Iris pigment epithelial cell (primary cell): ENCODE measurements at places on chromosomes 7 and 10.
A peak's percentile ranks its signal among the peaks of the same experiment; 100 is the strongest.

DNA sequence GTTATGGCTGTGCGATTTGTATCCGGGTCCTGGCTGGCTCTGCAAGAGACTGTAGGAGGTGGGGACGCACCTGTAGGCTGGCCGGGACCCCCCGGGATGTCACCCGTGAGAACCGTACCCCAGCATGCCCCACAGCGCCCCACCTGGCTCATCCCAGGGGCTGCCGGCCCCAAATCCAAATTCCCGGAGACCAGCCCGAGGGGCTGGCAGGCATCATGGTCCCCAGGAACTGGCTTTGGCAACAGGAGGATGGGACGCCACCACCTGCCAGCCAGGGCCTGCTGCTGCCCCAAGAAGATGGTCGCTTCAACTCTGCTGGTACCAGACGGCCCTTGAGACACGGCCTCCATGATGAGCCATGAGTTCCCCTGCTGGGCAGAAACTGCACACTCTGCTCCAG lies 239.4 kb downstream of the ELFN1 start:
- no peak for DNase-seq

DNA sequence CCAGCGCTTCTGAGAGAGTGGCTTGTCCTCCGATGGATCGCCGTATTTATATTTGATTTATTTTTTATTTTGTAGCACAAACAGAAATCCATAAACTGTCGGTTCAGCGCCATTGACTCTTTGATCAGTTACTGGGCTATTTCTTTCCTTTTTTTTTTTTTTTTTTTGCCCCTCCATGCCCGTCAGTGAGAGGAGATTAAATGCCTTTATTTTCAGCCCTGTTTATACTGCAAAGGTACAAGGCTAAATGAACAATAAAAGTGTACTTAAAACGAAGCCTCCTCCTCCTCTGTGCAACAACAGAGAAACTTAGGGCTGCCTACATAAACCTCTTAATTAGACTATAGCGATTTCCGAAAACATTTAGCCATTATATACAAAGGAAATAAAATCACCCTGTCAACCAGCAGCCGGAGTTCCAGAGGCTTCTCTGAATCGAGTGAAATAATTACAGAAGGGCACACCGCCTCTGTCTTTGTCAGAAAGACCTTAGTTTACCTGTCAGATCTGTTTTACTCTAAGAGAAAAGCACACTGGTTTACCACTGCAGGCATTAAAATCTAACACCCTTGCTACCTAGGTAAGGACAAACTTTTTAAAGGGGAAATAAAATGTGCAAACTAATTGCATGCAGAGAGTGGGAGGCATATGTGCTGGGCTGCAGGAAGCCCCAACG lies 3.5 kb downstream of the EBF3 start:
- DNase-seq = no peak

DNA sequence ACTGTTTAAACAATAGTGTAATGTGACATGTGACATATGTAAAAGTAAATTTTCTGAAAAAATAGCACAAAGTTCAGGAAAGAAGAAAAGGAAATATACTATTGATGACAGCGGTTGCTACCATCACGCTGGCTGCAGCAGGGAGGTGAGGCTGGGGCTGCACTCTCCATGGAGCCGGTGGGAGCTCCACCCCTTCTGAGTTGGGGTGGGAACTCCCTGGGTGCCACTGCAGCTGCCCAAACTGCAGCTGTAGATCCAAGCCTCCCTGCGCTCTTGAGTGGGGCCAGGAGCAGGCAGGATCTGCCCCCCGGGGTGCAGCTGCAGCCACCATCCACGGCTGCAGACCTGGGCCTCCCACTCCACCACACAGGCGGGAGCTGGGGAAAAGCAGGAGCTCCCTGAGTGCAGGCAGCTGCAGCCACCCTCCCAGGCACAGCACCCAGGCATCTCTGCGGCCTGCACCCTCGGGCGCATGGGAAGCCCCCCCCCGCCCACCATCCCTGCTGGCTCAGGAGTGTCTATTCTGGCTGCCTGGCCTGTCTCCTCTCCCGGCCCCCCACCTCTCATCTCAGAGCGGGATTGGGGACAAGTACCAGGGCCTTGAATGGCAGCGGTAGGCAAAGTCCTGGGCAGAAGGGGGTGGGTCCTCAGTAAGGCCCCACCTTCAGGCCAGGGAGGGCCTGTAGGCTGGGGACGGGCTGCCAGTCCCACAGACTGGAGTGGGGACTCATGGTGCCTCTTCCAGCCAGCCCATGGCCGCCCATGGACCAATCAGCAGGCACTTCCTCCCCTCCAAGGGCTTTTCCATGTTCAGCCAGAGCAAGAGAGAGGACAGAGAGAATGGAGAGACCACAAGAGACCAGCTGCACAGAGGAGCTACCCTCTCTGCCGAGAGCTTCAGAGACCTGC lies 50.1 kb downstream of the TNS3 start:
- no peak for DNase-seq

DNA sequence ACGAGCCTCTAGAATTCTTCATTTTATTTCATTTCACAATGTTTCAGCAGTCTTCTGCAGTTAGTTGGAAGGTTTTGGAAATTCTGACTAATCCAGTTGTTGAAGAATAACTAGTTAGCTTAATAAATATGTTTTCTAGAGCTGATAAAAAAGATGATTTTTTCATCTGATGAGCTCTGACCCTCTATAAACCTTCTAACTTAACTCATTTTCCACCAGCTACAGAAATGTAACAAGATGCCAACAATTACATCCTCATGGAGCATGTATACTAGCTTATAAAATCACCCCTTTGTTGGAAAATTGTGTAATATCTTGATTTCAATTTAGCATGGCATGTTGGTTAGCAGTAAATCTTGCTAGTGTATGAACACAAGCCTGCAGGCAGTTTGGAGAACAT lies 33.1 kb downstream of the KAT6B start:
- no peak for DNase-seq

DNA sequence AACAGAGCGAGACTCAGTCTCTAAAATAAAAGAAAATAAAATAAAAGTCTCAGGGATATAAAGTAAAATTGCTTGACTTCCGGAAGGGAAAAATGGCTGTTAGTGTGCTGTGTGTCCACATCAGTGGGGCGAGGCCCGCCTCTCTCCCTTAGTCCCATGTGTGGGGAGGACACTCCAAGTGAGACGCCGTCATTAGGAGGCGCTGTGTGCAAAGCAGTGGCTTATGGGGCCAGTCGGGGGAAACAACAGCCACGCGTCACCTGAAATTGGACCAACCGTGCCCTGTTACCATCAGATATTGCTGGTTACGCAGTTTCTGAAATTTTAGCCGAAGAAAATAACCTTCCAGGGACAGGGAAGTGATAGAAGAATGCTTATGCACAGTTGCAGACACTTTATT lies 15.8 kb downstream of the SFXN4 start:
- DNase-seq = no peak

DNA sequence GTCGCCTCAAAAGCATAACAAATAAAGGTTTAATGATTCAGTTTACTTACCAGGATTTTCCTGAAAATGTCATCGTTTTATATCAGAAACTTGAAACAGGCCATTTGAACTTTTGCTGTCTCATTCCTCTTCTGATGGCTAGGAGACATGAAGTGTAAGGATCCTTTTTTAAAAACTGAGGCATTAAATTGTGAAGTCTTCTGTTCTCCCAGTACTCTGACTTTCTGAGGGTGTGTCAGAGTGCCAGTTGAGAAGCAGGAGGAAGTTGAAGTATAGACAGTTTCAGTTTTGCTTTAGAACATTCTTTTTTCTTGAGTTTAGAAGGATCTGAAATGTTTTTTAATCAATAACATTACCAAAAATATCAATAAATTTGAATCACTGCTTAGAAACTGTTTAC lies at the start of gene SAMD9L:
SAMD9L (minus strand) TSS at position 242 of the 400 bp plus-strand sequence. CDS start 12,414 bp downstream, outside the sequence.
- peak; percentile 53 for DNase-seq

DNA sequence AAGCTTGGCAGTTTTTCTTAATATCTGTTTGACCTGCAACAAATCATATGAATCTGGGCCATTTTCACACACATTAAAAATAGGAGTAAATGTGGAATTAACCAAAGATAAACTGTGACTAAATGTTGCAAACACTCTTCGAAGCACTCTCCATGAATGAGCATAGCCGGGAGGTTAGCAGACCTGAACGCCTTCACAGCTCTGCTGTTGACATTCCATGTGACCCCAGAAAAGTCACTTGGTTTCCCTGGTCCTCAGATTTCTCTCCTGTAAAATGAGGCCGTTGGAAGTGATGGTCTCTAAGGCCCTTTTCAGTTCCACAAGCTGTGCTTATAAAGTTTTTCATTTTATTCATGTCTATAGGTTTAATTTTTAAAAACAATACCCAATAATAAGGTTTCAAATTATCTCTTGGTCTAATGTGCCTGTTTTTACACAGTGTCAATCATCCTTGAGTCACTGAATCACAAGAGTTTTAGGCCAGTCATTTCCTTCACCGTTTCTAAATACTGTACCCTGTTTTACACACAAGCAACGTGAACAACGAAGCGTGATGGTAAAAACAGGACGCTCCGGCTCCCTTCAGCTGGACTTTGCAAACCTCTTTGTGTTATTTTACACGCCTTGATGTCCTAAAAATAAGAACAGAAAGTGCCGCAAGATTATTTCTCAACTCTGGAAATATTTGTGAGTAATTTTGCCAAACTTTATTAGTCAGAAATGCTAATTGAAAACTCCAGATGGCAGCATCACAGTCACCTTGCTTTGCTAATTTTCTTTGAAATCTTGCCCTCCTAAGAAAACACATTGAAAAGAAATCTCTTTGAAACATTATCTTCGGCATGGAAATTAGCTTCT lies 38.6 kb upstream of the MET start:
- DNase-seq = peak; percentile 31

- no peak for DNase-seq
These were observed 926.1 kb upstream of the SORCS1 start for GRCh38 chr10:108090476-108091215.

GRCh38 chr10:5442990-5443370 lies 30.6 kb downstream of the NET1 start:
- no peak for DNase-seq

DNA sequence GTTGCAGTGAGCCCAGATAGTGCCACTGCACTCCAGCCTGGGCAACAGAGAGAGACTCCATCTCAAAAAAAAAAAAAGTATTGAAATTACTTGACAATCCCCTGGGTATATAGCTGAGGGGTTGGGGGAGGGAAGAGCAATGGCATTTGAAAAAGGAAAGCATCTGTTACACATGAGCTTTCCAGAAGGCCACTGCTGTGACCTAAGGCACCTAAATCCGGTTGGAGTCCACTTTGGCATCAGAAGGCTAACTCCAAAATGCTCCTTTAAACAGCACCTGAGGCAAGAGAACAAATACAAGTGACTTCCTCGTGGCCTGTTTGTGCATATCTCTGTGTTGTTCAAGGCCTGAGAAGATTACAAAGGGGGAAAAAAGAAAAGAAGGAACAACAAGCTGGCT lies 74.8 kb upstream of the PALS2 start:
- no peak for DNase-seq

GRCh38 chr10:96642973-96643372 lies 56.2 kb upstream of the TM9SF3 start:
- DNase-seq = peak; percentile 56

- no peak for DNase-seq
These were observed 324.3 kb downstream of the PTPRN2 start for GRCh38 chr7:158263110-158263963.

GRCh38 chr10:107011105-107011504 lies 153.4 kb downstream of the SORCS1 start:
- DNase-seq = no peak

- DNase-seq = no peak
These were observed 136.0 kb downstream of the MGMT start for GRCh38 chr10:129602938-129603535.

DNA sequence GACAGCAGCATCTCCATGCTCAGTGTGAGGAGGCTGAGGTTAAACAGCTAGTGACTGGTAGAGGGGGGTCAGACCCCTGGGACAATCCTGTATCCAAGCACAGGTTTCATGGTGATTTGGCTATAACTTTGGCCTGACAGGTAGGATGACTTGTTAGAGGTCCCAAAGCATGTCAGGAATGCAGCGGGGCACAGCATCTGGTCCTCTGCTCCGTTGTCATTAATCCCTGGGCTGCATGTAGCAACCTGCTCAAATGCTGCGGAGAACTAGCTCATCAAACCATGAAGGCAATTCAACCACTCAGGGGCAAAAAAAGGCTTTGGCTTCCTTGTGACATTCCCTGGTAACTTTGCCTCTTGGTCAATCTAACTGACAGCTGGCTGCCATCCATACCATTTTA lies 26.8 kb downstream of the WNT2 start:
- DNase-seq = no peak

DNA sequence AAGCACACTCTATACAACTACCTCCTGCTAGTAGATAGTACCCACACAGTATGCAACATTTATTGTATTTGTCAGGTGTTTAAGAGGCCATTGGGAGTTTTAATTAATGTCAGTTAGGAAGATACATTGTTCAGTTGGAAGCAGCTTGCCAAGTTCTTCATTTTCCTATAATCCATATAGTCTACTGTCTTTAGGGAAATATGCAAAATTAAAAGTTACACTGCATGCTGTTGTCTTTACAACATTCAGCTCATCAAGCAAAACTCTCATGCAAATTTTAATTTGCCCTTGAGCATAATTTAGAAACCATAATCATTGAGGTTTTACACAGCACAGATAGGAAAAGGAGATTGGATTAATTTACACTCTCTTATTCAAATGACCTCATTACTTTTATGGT lies 17.4 kb downstream of the FOXP2 start:
- no peak for DNase-seq

DNA sequence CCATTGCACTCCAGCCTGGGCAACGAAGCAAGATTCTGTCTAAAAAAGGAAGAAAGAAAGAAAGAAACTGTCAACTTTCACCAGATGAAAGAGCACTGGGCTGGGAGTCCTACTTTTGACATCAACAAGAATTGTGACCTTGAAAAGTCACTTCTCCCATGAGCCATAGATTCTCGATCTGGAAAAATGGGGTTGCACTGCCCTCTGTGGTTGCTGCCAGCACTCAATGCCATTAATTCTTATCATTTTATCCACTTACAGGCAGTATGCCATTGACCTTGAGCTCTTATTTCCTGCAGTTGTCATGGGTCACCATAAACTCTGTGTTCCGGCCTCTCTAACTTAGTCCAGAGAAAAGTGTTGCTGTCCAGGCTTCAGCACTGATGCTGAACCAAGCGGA lies 137.2 kb downstream of the NOC3L start:
- DNase-seq = no peak
